Smooth muscle cell of the coronary artery (primary cell): ENCODE measurements at places on chromosomes 1 and 21. TPM values are rescaled to one million over a fixed set of nuclear protein-coding genes. Genes with fewer than 3 reads are reported as not detected.

TIE1 gene
- 3.5 and 6.2 TPM in 2 replicates for total RNA-seq

CREB3L4 gene
- total RNA-seq = 4.6 and 6.1 TPM in 2 replicates

TTLL7 gene
- total RNA-seq = 3.2 and 8.7 TPM in 2 replicates

CHODL gene
- not detected in 2 replicates for total RNA-seq

CYP2J2 gene
- total RNA-seq = 0.08 TPM in 1 of 2 replicates, not detected in the other

ANKRD65 gene
- total RNA-seq = 0.23 TPM in 2 replicates

USP16 gene
- total RNA-seq = 22.3 and 26.0 TPM in 2 replicates

TUFT1 gene
- total RNA-seq = 8.5 and 18.1 TPM in 2 replicates

NBPF9 gene
- total RNA-seq = 11.3 and 13.2 TPM in 2 replicates

CELSR2 gene
- 0.59 and 1.1 TPM in 2 replicates for total RNA-seq

KRTAP12-2 gene
- not detected in 2 replicates for total RNA-seq

GPATCH2 gene
- total RNA-seq = 12.4 and 13.6 TPM in 2 replicates

CCSAP gene
- 2.5 and 5.4 TPM in 2 replicates for total RNA-seq

TMEM52 gene
- total RNA-seq = not detected in 2 replicates

SAMD13 gene
- total RNA-seq = 0.12 and 0.83 TPM in 2 replicates

IER5 gene
- total RNA-seq = 14.0 and 16.1 TPM in 2 replicates

ILDR2 gene
- under 0.01 TPM in 1 of 2 replicates, not detected in the other for total RNA-seq

FCER1G gene
- 0.23 TPM in 1 of 2 replicates, not detected in the other for total RNA-seq

VWA1 gene
- 1.5 and 1.6 TPM in 2 replicates for total RNA-seq

TNFRSF14 gene
- 8.2 and 41.7 TPM in 2 replicates for total RNA-seq

NES gene
- total RNA-seq = 12.4 and 71.8 TPM in 2 replicates

TMOD4 gene
- not detected in 2 replicates for total RNA-seq

PHLDA3 gene
- total RNA-seq = 76.0 and 136 TPM in 2 replicates

FAM72A gene
- total RNA-seq = 3.2 and 3.5 TPM in 2 replicates
